ENCODE measurements at places on chromosomes 3 and 15.

- DNase-seq, result no peak
These were observed 1092.2 kb upstream of the CFAP20DC start for GRCh38 chr3:60142009-60142408.

GRCh38 chr15:40114218-40114617, 5.5 kb upstream of the BMF start:
- DNase-seq, result no peak

GRCh38 chr3:142982038-142982773, 18.7 kb upstream of the PAQR9 start:
- no peak for DNase-seq

GRCh38 chr3:181698263-181698954, 13.3 kb upstream of the SOX2 start:
- no peak for DNase-seq

- no peak for DNase-seq
These were observed 67.4 kb upstream of the RPL35A start for GRCh38 chr3:197882586-197882985.

- DNase-seq, result no peak
These were observed 90.7 kb upstream of the MEF2A start for GRCh38 chr15:99474909-99475753.

- DNase-seq, result no peak
These were observed 93.5 kb upstream of the SOX2 start for GRCh38 chr3:181618260-181618659.

GRCh38 chr15:35136321-35137189, 51.5 kb upstream of the NANOGP8 start:
- DNase-seq, result no peak
